Hypothalamus (tissue), 51 donors: ENCODE measurements at places on chromosomes 12 and 14.

DNA sequence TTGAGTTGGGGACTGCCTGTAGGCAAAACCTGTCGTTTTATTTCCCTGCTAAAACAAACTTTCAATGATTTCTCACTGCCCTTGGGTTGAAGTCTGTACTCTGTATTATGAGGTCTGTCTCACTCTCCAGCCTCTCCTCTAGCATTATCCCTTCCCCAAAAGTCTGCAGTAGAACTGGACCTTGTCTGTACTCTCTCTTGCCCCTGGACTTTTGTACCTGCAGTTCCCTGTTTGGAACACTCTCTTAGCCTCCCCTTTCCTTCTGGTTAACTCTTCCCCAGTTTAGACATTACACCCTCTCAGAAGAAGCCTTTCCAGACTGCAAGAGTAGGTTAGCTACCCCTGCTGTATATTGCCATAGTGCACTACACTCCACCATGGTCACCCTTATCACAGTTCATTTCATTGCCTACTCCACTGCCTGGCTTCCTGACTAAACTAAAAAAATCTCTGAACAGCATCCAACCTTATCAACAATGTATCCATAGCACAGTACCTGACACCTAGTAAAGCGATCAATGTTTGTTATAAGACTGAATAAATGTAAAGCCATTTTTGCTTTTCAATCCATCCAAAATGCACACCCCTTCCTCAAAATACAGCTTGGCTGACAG is 3.6 kb upstream of the AJUBA start:
- no peak for DNase-seq

DNA sequence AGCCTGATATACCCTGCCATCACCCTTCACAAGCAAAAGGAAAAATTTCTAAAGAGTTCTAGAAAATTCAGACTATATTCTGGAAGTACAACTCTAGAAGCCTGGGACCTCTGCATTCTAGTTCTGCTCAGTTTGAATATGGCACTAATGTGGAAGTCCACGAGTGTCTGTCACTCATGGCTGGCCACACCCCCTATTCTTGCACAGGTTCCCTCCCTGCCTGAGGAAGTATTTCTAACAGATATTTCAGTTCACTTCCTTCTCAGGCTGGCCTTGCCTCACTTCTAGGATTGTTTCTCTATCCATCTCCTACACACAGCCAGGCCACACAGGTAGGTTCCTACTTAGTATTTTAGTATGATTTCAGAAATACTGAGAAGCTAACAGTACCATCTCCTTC is 67.4 kb downstream of the PHLDA1 start:
- peak; percentile 1 for DNase-seq

GRCh38 chr14:103366741-103367140 is 18.5 kb upstream of the MARK3 start:
- DNase-seq = no peak

- DNase-seq = no peak
Measured at GRCh38 chr14:103138301-103139131, 15.3 kb downstream of the TNFAIP2 start.

- DNase-seq = no peak
Measured at GRCh38 chr12:16198884-16199283, 78.6 kb downstream of the SLC15A5 start.

- DNase-seq = no peak
Measured at GRCh38 chr12:89965993-89966392, 257.4 kb upstream of the ATP2B1 start.

DNA sequence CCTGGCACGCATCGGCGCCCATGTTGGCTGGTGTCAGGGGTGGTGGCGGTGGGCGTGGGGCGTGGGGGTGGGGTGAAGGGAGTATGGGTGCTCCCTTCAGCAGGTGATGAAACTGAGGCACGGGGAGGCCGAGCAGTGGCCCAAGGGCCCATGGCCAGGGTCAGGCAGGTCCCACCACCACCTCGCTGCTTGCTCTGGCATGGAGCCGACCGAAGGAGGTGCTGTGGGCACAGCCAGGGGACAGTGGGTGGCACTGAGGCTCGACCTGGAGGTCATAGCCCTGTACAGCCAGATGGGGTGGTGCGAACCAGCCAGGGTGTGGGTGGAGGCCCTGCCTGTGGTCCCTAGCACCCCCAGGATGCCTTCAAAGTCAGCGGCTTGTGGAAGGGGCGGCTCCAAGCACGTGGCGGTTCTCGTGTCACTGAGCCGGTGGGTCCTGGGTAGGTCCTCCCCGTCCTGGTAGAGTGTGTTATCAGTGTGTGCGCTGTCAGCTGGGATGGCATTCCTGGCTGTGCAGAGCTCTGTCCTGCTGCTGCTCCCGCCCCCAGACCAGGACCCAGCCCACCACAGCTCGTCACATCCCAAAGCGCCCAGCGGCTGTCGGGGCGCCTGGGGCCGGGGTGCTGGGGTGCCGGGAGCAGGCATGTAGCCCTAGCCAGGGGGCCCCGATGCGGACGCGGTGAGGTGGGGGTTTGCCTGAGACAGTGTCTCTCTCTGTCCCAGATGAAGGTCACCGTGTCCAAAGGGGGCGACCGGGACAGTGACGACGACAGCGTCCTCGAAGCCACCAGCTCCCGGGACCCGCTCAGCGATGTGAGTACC is 35.3 kb downstream of the FBRSL1 start:
- peak; percentile 19 for DNase-seq
